ENCODE measurements at places on chromosomes 2 and 18. TPM values are rescaled to one million over a fixed set of nuclear protein-coding genes. Genes with fewer than 3 reads are reported as not detected.

The TMEM247 gene
- total RNA-seq, result not detected

The FHOD3 gene
- 346 TPM for total RNA-seq

The TMEM150A gene
- 10.1 TPM for total RNA-seq

The QPCT gene
- 2.0 TPM for total RNA-seq

The CDH7 gene
- not detected for total RNA-seq

The STK36 gene
- total RNA-seq, result 7.4 TPM

The PRKAG3 gene
- total RNA-seq, result 0.14 TPM

GRCh38 chr18:46720521-46720920, 36.3 kb downstream of the ST8SIA5 start:
- no peaks in the 10 kb centered on the region for H3K36me3 ChIP-seq
- DNase-seq, result no peak
- peaks cover 22% of the 10 kb centered on the region for H3K4me1 ChIP-seq
- no peak overlapping the region for H3K4me3 ChIP-seq

DNA sequence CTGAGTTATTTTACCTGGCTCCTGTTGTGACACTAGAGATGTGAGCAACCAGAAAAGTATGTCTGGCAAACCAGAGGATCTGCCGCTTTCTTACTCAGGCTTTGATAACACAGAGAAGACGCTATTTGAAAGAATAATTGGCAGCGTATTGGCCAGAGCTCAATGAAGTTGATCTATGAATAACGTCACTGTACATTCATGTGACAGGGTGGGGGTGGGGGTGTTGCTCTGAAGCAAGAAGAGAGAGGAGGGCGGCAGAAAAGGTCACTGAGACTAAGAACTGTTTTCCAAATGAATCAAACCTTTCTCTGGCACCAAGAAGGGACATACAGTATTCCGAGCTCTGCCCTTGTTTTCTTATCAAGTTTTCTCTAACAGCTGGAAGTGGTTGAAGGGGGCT, 1.7 kb upstream of the ONECUT2 start:
- H3K4me3 ChIP-seq, result peak overlapping the region; percentile 69
- no peak overlapping the region for H3K27ac ChIP-seq
- no peaks in the 10 kb centered on the region for H3K36me3 ChIP-seq
- DNase-seq, result no peak
- H3K27me3 ChIP-seq, result peaks cover 97% of the 10 kb centered on the region
- peaks cover 56% of the 10 kb centered on the region for H3K4me1 ChIP-seq

DNA sequence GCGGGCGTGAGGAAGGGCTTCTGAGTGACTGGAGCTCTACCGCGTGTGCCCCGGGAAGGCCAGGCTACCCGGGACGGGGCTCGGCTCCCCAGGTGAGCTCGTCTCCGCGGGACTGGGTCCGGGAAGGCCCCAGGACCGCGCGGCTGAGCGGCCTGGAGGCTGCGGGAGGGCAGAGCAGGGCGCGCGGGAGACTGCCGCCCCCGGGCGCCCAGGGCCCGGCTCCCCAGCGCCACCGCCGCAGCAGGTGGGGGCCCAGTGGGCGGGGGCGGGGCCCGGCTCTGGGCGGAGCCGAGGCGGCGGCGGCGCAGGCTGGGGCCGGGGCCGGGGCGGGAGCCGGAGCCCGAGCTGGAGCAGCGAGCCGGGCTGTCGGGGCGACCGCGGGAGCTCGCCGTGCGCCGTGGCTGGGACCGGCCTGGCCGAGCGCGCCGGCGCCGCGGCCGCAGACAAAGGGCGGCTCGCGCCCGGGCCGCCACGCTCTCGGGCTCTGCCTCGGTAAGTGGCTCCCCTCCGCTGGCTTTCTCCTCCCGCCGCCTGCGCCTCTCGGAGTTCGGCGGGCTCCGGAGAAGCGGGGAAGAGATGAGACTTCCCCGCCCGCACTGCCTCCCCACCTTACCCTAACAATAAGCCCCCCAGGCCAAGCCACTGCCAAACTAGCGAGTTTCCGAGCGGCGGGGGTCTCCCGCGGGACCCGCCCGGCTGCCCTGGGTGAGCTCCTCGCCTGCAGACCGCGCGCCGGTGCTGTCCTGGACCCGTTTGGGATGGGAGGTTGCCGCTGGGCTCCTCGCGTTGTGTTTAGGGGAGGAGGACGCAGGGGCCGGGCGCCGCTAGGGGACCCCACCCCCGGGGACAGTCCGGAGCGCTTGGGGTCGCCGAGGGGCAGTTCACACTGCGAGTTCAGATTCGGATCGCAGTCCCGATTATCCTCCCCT, at the start of gene MAPK4:
Gene MAPK4, plus strand, starts transcription at position 336 of the 929 bp plus-strand sequence. CDS start 103,872 bp downstream, outside the sequence.
- H3K4me3 ChIP-seq, result peak within 1 kb of the TSS; percentile 80
- peaks cover 62% of the 10 kb centered on the region for H3K27me3 ChIP-seq
- H3K4me1 ChIP-seq, result peaks cover 22% of the 10 kb centered on the region
- H3K27ac ChIP-seq, result peak within 1 kb of the TSS; percentile 76

GRCh38 chr2:167480232-167480985, 592.1 kb downstream of the XIRP2 start:
- H3K27ac ChIP-seq, result no peak overlapping the region
- H3K36me3 ChIP-seq, result no peaks in the 10 kb centered on the region
- no peak overlapping the region for H3K4me3 ChIP-seq

GRCh38 chr2:107148055-107148454, 262.1 kb upstream of the ST6GAL2 start:
- H3K36me3 ChIP-seq, result no peaks in the 10 kb centered on the region
- no peaks in the 10 kb centered on the region for H3K27me3 ChIP-seq
- no peak for DNase-seq
- H3K4me1 ChIP-seq, result no peaks in the 10 kb centered on the region

DNA sequence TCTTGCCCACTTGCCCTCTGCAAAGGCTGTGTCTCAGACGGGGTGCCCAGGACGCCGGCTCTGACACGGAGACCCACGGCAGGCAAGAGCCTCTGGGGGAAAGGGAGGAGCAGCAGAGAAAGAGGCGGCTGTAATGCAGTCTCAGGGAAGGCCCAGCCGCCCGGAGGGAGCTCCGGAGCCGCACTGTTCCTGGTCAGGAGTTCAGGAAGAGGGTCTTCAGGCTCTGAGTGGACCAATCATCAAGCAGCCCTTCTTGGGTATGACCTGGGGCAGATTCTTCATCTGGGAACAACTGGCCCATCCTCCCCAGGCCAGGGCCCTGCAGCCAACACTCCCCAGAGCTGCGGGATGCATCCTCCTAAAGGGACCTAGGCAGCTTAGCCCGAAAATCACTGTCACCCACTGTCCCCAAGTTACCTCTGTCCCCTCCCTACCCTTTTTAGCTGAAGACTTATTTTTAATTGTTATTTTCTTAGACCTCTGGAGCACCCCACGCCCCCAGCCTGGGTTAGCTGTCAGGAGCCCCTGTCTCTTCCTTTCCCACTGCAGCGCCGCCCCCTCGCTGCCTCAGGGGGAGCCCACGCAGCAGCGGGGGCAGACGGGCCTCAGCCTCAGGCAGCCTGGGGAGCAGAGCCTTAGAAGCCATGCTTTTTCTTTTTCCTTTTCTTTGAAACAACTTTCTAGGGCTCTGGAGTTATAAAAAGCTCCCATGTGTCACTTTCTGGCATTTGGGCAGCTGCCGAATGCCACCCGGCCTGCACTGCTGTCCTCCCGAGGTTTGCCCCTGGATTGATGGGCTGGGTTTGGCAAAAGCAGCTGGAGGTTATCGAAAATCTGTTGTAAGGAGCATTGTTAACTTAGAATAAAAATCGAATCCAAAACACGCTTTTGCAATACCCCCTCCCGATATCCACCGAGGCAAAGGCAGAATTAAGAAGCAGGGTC, 644 bp upstream of the NEU2 start:
- H3K4me3 ChIP-seq, result no peak overlapping the region
- H3K27me3 ChIP-seq, result no peaks in the 10 kb centered on the region
- DNase-seq, result no peak
- no peaks in the 10 kb centered on the region for H3K4me1 ChIP-seq

DNA sequence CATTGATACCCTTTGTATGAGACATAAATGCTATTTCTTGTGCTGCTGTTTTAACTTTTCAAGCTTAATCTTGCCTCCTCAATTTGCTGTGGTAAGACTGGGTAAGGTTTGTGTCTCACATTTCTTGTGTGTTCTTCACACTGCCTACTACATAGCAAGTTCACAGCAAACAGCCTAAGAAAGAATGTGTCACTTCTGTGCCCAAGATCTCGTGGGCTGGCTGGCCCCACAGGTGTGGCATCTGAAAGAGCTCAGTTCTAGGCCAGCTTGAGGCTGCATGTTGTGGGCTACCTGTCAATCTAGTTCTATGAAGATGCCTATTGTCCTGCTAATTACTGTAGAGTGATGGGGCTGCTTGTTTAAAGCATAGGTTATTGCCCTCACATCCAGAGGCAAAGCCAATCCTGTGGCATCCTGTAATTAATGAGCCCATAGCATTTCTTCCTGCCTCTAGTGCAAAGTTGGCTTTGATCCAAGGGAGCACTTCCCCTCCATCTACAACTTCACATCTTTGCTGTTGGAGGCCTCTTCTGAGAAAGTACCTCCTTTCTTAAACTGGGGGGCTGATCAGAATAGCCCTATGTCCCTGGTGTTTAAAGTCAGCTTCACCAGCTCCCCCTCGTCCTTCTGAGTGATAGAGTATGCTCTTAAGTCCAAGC, 40.9 kb upstream of the ASPRV1 start:
- DNase-seq, result no peak
- no peaks in the 10 kb centered on the region for H3K36me3 ChIP-seq
- H3K4me3 ChIP-seq, result no peak overlapping the region

- H3K36me3 ChIP-seq, result no peaks in the 10 kb centered on the region
- no peak overlapping the region for H3K4me3 ChIP-seq
- no peak overlapping the region for H3K27ac ChIP-seq
- no peak for DNase-seq
- no peaks in the 10 kb centered on the region for H3K4me1 ChIP-seq
These were observed 138.5 kb upstream of the ITGA4 start for GRCh38 chr2:181318504-181319280.

DNA sequence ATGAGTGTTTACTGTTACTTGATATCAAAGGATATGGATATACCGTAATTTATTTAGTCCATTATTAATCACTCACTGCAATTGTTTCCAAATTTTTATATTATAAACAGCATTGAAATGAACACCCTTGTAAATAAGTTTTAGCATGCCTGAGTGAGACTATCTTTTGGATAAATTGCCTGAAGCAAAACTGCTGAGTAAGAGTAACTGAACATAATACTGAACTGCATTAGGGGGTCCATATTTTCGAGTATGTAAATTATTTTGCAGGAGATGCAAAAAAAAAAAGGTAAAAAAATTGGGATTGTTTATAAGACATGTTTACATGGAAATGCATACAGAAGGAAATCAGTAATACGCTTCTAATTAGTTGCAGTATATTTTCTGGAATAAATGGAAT, 215.6 kb upstream of the SMAD7 start:
- no peak for DNase-seq
- H3K27ac ChIP-seq, result no peak overlapping the region
- H3K4me1 ChIP-seq, result no peaks in the 10 kb centered on the region
- peaks cover 14% of the 10 kb centered on the region for H3K36me3 ChIP-seq

DNA sequence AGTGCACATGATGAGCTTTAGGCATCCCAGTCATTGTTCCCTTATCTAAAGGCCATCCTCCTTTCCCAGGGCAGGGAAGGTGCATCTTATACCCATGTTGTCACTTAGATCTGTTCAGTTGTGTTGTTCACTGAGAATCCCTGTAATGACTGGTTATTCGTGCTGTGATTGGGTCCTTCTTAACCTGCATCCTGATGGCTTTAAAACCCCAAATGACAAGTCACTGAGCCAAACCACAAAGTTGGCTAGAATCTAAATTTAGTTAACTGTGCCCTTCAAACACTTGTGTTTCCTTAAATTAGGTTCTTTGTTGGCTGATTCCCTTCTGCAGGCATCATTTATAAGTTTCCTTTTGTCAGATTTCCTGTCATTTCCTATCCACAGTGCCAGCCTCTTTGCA, 58.5 kb upstream of the SLC16A14 start:
- H3K27me3 ChIP-seq, result no peaks in the 10 kb centered on the region
- no peak for DNase-seq
- peaks cover 49% of the 10 kb centered on the region for H3K4me1 ChIP-seq
- no peak overlapping the region for H3K4me3 ChIP-seq

- no peak overlapping the region for H3K27ac ChIP-seq
- no peak overlapping the region for H3K4me3 ChIP-seq
- peaks cover 3% of the 10 kb centered on the region for H3K4me1 ChIP-seq
- H3K36me3 ChIP-seq, result no peaks in the 10 kb centered on the region
- H3K27me3 ChIP-seq, result no peaks in the 10 kb centered on the region
- DNase-seq, result no peak
These were observed 470.8 kb downstream of the RIT2 start for GRCh38 chr18:42644729-42645131.

DNA sequence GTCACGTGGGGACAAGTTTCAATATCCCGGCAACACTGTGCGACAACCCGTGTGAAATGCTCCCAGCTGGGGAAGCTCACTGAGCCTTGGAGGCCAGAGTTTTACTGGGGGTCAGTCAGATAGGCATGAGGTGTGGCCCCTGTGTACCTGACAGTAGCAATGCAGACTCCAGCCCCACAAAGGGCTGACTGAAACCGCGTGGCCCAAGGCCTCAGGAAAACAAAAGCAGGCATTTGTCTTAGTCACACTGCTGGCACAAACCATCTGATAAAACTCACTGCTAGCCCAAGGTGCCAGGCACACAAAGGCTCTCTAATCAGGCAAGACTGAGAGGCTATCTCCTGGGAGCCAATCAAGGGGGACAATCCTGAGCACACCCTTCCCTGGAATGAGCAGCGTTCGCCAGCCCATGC, 786.6 kb upstream of the RAB6C start:
- DNase-seq, result no peak
- H3K4me1 ChIP-seq, result no peaks in the 10 kb centered on the region
- H3K27ac ChIP-seq, result no peak overlapping the region
- H3K27me3 ChIP-seq, result peaks cover 30% of the 10 kb centered on the region

GRCh38 chr2:177165061-177165583, 47.5 kb upstream of the HNRNPA3 start:
- H3K36me3 ChIP-seq, result no peaks in the 10 kb centered on the region
- no peak for DNase-seq
- H3K27ac ChIP-seq, result peak overlapping the region; percentile 87
- H3K27me3 ChIP-seq, result no peaks in the 10 kb centered on the region
- peak overlapping the region; percentile 62 for H3K4me3 ChIP-seq

GRCh38 chr18:75244351-75245313, 34.0 kb downstream of the TSHZ1 start:
- no peaks in the 10 kb centered on the region for H3K27me3 ChIP-seq
- no peak overlapping the region for H3K27ac ChIP-seq
- H3K4me1 ChIP-seq, result peaks cover 59% of the 10 kb centered on the region

GRCh38 chr2:63614448-63614968, 25.7 kb downstream of the MDH1 start:
- DNase-seq, result no peak
- H3K4me1 ChIP-seq, result no peaks in the 10 kb centered on the region
- no peaks in the 10 kb centered on the region for H3K36me3 ChIP-seq
- no peaks in the 10 kb centered on the region for H3K27me3 ChIP-seq
- H3K27ac ChIP-seq, result no peak overlapping the region
- no peak overlapping the region for H3K4me3 ChIP-seq

All from left ventricle myocardium inferior (tissue), 1 donor.